ENCODE measurements at places on chromosomes 4 and X.
A peak's percentile ranks its signal among the peaks of the same experiment; 100 is the strongest.

- no peak for DNase-seq
Observed at GRCh38 chr4:32776435-32777203, 2056.4 kb downstream of the PCDH7 start.

- peak; percentile 91 for DNase-seq
Observed at GRCh38 chr4:38857354-38858096, 908 bp upstream of the TLR6 start.

DNA sequence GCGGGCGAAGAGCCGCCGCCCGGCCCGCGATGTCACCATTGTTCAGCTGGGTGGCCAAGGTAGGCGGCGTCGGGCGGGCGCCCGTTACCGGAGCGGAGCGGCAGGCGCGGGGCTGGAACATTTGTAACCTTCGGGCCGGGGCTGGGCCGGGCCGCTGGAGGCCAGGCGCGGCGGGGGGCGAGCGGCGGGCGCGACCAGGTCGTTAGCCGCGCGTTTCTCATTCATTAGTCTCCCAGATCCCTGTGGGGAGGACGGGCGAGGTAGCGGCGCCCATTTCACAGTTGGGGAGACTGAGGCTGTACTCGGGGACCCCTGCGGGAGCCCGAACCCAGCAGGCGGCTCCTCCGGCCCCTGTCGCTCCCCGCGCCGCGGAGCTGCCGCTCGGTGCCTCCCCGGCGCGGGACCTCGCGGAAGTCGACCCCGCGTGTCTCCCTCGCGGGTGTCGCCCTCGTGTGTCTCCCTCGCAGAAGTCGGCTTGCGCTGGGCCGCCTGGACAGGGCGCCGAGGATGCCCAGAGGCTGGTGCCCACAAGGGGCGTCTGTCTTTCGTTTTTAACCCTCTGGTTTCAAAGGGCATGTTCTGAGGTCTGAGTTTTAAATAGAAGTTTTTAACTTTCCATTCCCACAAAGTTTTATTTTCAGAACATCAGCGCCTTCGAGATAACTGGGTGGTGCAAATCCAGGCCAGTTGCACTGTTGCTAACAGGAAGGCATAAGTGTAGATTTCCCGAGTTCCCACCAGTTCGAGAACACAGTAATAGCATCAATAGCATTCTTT, 17.5 kb downstream of the PTTG2 start:
- DNase-seq = peak; percentile 87

DNA sequence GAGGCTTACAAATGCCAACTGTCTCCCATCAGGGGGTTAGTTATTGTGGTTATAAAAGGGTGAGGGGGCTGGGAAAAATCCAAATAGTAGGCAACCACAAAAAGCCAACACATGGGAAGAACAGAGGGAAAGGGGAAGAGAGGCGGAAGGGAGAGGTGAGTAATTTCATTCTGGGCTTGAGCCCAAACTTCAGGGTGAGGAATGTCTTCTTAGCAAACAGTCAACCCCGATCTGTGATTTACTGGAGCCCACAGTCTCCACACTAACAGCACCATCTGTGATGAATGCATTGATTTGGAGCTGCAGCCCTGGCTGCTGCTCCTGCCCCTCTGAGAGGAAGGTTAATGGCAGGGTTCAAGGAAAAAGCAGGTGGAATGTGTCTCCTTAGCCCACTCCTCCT, 162.2 kb upstream of the GPR101 start:
- DNase-seq = no peak

- DNase-seq = peak; percentile 8
Observed at GRCh38 chr4:174580597-174580996, 58.3 kb upstream of the HPGD start.

DNA sequence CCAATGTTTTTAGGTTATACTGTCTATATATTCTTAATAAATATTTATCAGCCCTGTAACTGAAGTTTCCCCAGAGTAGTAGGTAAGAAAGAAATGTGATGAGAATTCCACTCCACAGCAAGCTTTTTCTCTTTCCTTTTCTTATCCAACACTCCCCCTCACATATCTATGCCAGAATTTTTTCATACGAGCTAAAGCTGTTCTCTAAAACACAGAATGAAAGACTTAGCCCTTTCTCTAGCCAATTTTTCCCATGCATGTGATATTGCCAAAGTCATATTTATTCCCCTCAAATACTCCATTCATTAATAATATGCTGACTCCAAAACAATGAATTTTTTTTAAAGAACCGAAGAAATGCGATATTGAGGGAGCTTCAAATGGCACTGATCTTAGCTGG, 32.3 kb downstream of the VEGFC start:
- DNase-seq = no peak

DNA sequence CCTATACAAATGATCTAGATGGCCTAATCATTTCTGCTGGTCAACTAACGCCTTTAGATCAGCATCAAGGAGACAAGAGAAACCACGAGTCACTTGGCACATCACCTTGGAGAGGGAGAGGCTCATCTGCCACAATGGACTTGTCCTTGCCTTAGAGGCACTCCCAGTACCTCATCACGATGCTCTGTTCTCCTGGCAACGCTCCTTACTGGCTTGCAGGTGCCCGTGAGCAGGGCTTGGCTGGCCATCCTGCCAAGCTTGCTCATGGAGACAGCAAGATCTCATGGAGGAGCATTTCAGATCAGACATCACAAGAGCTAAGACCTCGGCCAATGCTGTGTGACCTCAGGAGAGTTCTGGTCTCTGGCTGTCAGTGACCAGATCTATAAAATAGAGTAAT, 2.7 kb upstream of the SMIM20 start:
- DNase-seq = no peak

- no peak for DNase-seq
Observed at GRCh38 chr4:48361012-48361400, 19.7 kb downstream of the SLAIN2 start.

DNA sequence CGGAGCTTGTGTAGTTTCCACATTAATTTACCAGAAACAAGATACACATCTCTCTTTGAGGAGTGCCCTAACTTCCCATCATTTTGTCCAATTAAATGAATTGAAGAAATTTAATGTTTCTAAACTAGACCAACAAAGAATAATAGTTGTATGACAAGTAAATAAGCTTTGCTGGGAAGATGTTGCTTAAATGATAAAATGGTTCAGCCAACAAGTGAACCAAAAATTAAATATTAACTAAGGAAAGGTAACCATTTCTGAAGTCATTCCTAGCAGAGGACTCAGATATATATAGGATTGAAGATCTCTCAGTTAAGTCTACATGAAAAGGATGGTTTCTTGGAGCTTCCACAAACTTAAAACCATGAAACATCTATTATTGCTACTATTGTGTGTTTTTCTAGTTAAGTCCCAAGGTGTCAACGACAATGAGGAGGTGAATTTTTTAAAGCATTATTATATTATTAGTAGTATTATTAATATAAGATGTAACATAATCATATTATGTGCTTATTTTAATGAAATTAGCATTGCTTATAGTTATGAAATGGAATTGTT, at the start of gene FGB:
Gene FGB (plus strand): TSS at position 315 of the 558 bp plus-strand sequence. CDS start 8 bp downstream, at position 323.
- no peak for DNase-seq

DNA sequence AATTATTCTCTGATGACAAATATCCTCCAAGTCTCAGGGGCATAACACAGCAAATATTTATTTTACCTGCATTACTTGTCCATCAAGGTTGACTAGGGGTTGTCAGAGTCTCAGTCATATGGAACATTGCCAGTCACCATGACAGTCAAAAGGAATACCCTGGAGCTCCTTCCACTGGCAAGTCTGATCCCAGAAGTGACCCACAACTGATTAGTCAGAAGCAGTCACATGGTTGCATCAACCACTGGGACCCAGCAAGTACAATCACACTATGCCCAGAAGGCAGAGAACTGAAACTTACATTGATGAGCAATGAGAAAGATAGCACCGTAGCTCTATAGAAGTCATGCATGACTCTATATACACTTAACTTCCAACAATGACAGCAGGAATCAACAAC, 41.9 kb upstream of the SOD3 start:
- DNase-seq = peak; percentile 74

GRCh38 chrX:29948653-29949052, 266.7 kb upstream of the MAGEB2 start:
- DNase-seq = no peak

DNA sequence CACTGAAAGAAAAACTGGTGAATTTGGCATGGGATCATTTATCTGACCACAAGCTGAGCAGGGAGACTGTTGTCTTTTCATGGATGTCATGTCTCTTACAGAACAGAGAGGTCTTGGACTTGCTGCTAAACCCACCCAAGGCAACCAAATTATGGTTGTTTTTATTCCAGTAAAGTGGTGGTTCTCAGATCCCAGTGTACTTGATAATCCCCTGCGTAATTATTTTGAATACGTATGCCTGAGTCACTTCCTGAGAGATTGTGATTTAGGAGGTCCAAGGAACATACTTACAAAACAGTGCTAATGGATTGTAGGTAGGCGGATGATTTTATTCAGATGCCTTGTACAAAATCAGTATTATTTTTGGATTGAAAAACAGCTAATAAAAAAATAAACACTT, 585.6 kb downstream of the IL1RAPL1 start:
- peak; percentile 1 for DNase-seq

DNA sequence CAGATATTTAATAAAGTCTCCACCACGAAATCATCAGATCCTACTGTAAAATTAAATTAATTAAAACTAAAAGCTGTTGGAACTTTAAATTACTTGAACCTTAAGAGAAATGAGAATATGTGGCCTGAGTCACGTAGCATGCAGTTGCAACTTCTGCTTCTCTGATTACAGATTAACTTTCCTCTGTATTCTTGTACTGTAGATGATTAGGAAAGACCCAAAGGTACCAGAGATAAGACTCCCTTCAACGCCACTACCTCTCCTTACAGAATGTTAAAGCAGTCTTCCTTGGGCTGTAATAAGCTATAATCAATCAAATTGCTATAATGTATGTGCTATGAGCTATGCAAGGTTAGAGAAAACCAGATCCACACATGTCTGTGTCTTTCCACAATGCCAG, 47.9 kb downstream of the FAM13A start:
- no peak for DNase-seq

- no peak for DNase-seq
Observed at GRCh38 chr4:100147198-100147597, 43.1 kb downstream of the DDIT4L start.

- no peak for DNase-seq
Observed at GRCh38 chr4:28378109-28378830, 1517.6 kb downstream of the STIM2 start.

- no peak for DNase-seq
Observed at GRCh38 chr4:97132435-97132834, 1010.8 kb downstream of the STPG2 start.

GRCh38 chr4:121100093-121100775, 27.9 kb upstream of the NDNF start:
- no peak for DNase-seq
